ENCODE measurements at places on chromosomes 1 and 21. TPM values are rescaled to one million over a fixed set of nuclear protein-coding genes. Genes with fewer than 3 reads are reported as not detected.

The ATXN7L2 gene
- 2.7 TPM for total RNA-seq

The IFI44L gene
- total RNA-seq: not detected

The RGS1 gene
- not detected for total RNA-seq

The C1orf185 gene
- total RNA-seq: not detected

The TFAP2E gene
- 0.44 TPM for total RNA-seq

DNA sequence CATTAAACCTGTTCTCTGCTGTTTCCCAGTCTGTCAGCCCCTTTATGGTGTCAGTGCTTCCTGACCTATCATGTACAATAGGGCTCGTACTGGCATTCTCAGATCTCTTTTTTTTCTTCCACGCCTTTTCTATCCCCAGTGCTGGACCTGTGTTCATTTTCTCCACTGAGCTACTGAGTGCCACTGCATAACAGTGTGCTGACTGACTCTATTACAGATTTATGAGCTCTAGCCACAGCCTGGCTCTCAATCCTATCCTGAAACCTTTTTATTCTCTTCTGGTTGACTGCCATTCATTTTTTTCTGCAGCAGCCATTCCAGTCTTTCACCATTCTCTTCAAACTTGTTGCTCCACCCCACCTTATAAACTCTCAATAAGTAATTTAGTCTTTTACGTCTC lies 59.6 kb upstream of the MACF1 start:
- no peaks in the 10 kb centered on the region for H3K27me3 ChIP-seq
- H3K4me3 ChIP-seq: no peak overlapping the region
- H3K4me1 ChIP-seq: peaks cover 15% of the 10 kb centered on the region
- H3K36me3 ChIP-seq: no peaks in the 10 kb centered on the region
- no peak for DNase-seq

DNA sequence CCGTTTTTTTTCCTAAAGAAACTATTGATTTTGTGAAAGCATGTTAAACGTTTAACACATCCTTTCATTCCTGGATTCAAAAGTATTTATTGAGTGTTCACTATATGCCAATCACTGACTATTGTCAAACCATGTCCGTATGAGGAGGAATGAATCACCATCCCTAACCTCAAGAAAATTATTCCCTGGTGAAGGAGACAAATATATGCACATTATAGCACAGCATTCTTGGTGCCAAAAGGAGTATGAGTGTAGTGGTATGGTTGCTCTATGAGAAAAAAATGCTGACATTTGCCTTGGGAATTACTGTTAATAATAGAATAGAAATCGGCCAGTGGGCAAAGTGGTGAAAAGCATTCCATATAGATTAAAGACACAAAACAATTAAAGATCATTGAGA lies 1390.1 kb downstream of the MRPL39 start:
- no peak for DNase-seq
- H3K4me3 ChIP-seq: no peak overlapping the region
- H3K36me3 ChIP-seq: no peaks in the 10 kb centered on the region
- no peaks in the 10 kb centered on the region for H3K27me3 ChIP-seq
- no peak overlapping the region for H3K27ac ChIP-seq

DNA sequence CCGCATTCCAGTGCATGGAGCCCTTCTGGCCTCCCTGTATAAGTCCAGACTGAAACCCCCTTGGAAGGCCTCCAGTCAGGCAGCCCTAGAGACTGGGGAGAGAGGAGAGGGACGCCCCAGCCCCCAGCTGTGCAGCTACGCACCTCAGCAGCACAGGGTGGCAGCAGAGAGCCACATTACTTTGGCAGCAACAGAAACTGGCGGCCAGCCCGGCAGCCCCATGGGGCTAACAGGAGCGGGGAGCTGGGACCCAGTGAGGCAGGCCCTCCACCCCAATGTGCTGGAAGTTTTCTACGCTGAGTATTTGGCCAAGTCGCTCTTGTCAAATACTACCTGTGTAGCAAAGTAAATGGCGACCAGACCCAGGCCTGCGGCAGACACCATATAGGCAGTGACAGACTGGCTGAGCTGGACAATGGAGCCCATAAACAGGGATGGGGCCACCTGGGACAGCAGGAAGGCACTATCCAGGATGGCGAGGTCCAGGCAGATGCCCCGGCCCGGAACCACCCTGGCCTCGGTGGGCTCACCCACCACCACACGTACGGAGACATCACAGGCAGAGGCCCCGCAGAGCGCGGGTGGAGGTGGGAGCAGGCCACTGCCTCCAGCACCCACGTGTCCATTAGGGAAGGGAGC lies 21.2 kb downstream of the SLC45A3 start:
- DNase-seq: peak; percentile 46
- H3K27me3 ChIP-seq: no peaks in the 10 kb centered on the region
- no peak overlapping the region for H3K27ac ChIP-seq
- peaks cover 1% of the 10 kb centered on the region for H3K36me3 ChIP-seq
- no peak overlapping the region for H3K4me3 ChIP-seq
- peaks cover 6% of the 10 kb centered on the region for H3K4me1 ChIP-seq

DNA sequence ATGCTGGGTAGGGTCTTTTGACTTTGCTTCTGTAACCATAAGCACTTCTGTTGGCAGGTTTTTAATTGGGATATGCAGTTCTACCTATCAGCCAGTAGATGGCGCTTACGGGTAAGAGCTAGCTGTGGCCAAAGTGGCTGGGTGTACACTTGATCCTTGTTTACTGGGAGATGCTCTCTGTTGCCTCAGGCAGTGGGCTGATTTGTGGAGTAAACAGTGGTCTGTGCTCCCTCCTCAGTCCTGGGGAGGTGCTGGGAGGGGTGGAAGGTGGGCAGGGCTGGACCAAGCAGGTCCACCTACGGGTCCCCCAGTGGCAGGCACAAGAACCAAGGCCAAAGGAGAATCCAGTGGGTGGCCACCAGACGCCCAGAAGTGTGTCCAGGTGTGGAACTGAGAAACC lies 43.4 kb downstream of the RALGPS2 start:
- H3K4me1 ChIP-seq: no peaks in the 10 kb centered on the region
- H3K36me3 ChIP-seq: peaks cover 5% of the 10 kb centered on the region

GRCh38 chr1:13706046-13706445 lies 6.1 kb downstream of the PRDM2 start:
- H3K36me3 ChIP-seq: no peaks in the 10 kb centered on the region
- H3K4me1 ChIP-seq: no peaks in the 10 kb centered on the region
- H3K27ac ChIP-seq: no peak overlapping the region
- H3K27me3 ChIP-seq: peaks cover 1% of the 10 kb centered on the region
- no peak for DNase-seq
- no peak overlapping the region for H3K4me3 ChIP-seq

DNA sequence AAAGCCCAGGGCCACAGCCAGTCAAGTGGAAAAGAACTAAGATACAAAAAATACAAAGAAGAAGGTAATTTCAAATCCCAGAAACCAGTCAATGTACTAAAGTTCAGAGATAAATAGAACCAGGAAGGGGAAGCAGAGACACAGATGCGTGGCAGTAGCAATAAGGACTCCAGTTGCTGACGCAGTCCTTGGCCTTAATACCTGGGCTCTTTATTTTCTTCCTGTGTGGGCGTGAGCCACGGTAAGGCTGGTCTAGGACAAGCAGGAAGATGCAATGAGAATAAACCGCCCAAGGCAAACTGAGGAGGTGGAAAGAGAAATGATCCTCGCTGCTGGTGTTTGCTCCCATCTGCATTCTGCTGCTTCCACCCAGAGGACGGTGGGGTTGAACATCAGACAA lies 65.6 kb upstream of the PLXNA2 start:
- no peaks in the 10 kb centered on the region for H3K27me3 ChIP-seq
- no peak overlapping the region for H3K4me3 ChIP-seq
- no peak for DNase-seq
- no peaks in the 10 kb centered on the region for H3K36me3 ChIP-seq

DNA sequence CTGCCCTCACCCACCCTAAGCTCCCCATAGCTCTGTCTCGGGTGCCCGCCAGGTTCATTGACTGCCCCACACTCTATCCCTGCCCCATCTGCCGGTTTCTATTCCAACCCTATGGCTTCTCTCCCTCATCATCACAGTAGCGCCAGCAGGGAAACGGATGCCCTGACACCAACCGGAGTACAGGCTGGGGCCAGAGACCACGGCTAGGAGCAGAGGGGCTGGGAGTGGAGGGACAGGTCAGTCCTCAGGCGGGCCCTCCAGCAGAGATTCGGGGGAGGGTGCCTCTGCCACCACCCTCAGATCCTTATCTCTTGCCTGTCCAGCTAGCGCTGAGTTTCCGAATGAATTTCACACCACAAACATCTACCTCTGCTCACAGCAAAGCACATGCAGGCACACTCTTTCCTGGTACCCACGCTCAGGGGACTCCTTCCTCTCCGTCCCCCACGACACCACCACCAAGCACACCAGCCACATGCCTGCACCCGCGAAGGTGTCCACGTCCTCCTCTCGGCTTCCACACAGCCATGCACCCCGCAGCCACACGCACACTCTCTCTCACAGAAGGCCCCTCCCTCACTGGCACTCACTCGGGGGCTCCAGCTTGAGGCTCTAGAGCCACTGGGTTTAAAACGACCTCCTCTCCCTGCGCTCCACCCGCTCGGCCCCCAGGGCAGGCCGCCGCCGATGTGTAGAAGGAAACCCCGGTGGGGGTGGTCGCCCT lies 7.2 kb downstream of the TAL1 start:
- DNase-seq: no peak
- no peak overlapping the region for H3K4me3 ChIP-seq
- H3K4me1 ChIP-seq: peaks cover 24% of the 10 kb centered on the region

DNA sequence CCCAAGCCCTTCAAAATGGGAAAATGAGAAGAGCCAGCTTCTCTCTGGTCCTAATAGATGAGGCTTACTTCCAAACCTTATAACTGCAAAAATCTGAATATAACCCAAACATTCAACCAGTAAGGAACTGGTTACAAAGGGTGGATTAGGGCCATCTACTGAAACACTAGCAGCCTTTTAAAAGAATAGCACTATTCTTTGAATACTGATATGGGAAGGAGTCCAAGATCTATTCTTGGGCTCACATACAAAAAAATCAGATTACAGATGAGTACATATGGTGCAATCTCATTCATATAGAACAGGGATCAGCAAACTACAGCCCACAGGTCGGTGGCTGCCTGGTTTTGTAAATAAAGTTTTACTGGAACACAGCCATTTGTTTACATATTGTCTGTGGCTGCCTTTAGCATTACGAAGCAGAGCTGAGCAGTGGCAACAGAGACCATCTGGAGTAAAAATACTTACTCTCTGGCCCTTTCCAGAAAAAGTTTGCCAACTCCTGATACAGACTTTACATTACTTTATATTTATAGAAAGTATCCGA lies 167.7 kb downstream of the ZSCAN20 start:
- no peak for DNase-seq
- no peaks in the 10 kb centered on the region for H3K4me1 ChIP-seq
- no peaks in the 10 kb centered on the region for H3K27me3 ChIP-seq
- H3K36me3 ChIP-seq: no peaks in the 10 kb centered on the region
- H3K27ac ChIP-seq: no peak overlapping the region

DNA sequence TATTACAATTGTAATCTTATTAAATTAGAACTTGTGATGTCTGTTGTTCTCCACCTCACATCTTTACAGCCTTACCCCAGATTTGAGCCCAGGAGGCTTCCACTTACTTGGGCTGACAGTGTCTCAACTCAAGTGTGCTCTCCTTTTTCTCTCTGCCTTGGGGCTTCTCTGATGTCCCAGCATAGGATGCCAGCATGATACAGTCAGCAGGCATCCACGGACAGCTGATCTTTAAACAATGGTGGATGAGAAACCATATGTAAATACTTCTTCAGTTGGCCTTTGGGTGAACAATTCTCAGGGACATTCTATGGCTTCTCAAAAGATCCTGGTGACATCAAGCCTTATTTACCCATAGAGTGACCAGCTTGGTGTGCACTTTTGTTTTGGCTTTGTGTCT lies 107.6 kb upstream of the GORAB start:
- H3K27me3 ChIP-seq: no peaks in the 10 kb centered on the region
- DNase-seq: no peak
- no peak overlapping the region for H3K27ac ChIP-seq
- no peaks in the 10 kb centered on the region for H3K36me3 ChIP-seq
- H3K4me1 ChIP-seq: no peaks in the 10 kb centered on the region

DNA sequence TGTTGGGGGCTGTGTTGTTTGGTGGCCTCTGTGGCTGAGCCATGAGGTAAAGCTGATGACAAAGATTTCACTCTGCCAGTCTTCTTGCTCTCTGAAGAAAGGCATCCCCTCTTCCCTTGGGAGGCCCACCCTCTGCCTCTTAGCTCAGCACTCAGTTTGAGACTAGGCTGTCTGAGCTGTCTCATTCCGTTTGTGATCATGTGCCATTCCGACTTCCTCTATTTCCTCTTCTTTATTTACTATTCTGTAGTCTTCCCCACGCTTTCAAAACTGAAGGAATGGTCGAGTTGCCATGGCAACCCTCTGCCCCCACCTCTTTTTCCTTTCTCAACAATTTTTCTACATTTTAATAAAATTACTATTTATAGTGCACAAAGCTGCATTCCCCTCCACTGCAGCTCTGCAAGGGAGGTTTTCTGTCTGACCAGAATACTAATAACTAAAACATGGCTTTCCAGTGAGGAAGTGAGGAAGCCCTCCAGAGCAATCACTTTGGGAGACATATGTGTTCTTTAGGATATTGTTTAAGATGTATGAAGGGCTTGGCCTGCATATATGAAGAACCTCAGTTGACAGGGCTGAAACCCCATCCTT lies 30.8 kb downstream of the KCNA3 start:
- no peak overlapping the region for H3K27ac ChIP-seq
- no peaks in the 10 kb centered on the region for H3K36me3 ChIP-seq
- no peaks in the 10 kb centered on the region for H3K4me1 ChIP-seq
- H3K27me3 ChIP-seq: no peaks in the 10 kb centered on the region

DNA sequence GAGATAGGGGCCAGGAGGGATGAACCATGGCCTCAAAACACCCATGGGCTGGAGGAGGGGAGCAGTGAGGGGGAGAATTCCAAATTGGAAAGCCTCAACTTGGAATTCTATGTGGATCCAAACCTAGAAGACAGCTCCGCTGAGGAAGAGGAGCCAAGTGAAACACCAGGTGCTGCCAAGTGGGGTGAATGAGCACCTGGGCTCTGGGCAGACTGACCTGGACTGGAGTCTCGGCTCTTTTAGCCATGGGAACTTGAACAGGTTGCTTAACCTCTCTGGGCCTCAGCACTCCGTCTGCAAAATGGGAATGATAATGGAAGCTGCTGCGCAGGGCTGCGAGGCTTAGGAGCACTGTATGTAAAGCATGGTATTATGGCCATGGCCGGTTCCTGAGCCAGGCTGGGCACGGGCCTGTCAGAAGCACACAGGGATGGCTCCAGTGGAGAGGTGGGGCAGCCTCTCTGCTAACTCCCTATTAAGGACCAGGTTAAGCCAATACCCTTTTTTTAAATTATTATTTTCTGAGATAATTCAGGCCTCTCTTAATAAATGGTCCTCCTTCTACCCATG lies 81.5 kb downstream of the SYT2 start:
- H3K4me3 ChIP-seq: no peak overlapping the region
- peaks cover 33% of the 10 kb centered on the region for H3K27me3 ChIP-seq
- peaks cover 5% of the 10 kb centered on the region for H3K4me1 ChIP-seq
- no peak for DNase-seq

GRCh38 chr1:77511440-77511840 lies 171.0 kb downstream of the ZZZ3 start:
- no peaks in the 10 kb centered on the region for H3K4me1 ChIP-seq
- no peaks in the 10 kb centered on the region for H3K36me3 ChIP-seq
- H3K27ac ChIP-seq: no peak overlapping the region

All from HepG2 (cell line).